Retina (tissue), 1 donor: ENCODE measurements at places on chromosomes 7 and 10.
A peak's percentile ranks its signal among the peaks of the same experiment; 100 is the strongest.

DNA sequence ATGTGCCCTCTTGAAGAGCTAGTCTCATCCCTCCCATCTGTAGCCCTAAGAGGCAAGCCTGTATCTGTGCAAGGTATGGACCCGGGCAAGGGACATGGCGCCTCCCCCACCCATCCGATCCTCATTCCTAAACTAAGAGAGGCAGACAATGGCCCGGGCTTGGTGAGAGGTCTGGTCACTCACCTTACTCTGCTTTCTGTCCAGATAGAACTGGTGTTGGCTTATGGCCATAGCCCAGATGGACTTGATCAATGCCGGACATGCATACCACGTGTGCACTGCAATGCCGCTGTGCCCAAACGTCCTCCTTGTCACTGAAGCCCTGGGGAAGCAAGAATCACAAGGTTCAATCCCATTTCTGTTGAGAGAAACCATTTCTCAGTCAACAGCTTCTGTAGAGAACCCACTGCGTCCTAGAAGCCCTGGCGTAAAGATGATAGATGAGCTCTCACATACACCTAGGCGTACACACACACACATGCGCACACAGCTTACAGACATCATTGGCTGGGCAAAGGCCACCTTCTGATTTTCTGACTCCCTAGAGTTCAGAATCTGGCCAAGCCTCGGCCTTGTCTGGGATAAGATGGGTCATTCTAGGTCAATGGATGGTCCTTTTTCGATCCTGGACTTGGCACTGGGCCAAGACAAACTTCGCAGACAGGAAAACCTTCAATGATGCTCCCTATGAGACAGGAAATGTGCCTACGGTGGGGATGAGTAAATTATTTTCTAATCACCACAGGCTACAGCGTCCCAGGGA is 114.6 kb downstream of the PRPF18 start:
- no peak for DNase-seq

DNA sequence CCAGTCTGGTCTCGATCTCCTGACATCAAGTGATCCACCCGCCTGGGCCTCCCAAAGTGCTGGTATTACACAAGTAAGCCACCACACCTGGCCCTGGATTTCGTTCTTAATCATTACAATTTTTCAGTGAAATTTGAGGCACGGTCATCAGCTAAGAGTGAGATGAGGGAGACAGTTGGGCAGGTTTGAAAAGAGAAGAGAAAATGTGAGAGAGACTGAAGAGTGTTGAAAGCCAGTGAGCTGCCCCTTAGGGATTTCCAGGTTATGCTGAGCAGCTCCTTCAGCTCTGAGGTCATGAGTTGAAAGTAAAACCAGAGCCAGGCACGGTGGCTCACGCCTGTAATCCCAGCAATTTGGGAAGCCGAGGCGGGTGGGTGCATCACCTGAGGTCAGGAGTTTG is 5.9 kb upstream of the UPF2 start:
- DNase-seq, result no peak

DNA sequence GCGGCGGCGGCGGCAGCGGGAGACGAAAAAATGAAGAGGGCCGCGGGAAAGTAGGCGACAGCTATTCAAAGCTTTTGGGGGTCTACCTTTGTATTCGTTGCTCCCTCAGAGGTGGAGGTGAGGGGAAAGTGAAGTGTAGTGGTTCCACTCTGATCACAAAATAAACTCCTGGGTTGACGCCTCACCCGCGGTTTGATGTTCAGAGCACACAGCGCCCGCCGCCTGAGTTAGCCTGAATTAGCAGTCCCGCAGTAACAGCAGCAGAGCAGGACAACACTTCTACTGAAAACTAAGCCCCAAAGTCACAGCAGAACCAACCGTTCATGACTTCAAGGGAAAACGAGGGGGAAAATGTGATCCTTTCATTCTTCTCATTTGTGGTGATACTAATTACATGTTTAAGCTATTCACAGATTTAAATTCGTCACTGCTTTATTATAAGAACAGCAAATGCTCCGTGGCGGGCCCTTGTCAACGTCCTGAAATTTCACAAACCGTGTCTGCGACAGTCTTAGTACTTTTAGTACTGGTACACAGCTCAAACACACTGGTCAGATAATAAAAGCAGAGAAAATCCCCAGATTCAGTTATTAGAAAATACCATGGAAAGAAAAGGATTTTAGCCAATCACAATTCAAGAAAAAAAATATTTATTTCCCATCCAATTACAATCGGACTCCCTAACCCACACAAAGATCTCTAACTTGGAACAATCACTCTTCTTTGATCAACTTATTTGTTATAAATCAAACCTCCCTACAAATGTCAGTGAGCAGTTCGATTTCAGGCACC is 563 bp upstream of the JMJD1C start:
- no peak for DNase-seq

DNA sequence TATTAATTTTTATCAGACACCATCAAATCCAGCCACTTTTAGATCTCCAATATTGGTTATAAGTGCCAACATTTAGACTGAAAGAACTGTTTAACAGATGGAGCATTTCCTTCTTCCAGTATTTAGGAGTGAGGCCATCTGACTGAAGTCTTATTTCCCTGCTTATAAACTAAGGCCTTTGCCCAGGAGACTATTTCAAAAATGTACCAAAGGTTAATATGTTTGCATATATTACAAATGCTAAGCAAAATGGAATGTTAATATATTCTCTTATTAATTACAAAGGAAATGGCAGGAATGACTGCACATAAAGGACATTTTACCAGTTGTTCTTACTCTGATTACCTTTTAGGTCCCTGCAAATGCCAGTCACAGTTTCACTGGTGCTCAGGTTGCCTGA is 238.9 kb upstream of the PLXNA4 start:
- DNase-seq, result no peak

DNA sequence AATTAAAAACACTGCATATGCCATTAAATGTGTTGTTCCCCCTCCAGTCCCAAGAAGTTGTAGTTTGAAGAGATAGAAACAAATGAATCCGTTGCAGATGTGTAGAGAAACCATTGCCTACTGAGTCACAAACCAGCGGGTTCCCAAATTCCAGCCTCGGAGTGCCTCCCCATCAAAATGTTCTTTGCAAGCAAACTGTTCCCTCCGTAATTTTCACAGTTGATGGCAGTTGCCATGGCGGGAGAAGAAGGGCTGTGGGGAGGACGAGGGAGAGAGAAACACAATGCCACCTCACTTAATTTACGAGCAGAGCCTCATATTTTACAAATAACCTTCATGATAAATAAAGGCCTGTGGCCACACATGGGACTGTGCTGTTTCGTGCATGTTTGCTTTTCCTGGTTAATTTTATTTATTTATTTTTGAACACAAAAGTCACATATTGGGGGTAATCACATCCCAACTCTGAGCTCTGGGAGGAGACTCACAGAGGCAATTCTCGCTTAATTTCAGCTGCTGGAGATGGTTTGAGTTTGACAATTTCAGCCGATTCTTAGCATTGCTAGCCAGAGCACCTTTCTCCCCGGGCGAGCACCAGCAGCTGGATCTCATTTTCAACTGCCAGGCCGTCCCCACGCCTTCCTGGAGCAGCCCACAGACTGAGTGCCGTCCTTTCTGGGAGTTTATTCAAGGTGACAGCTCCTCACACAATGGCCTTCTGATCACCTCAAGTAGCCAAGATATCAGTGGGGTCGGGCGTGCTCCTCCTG is 1084.2 kb downstream of the KCNMA1 start:
- peak; percentile 45 for DNase-seq

GRCh38 chr10:78891741-78892140 is 177.0 kb upstream of the ZMIZ1 start:
- DNase-seq, result peak; percentile 0

DNA sequence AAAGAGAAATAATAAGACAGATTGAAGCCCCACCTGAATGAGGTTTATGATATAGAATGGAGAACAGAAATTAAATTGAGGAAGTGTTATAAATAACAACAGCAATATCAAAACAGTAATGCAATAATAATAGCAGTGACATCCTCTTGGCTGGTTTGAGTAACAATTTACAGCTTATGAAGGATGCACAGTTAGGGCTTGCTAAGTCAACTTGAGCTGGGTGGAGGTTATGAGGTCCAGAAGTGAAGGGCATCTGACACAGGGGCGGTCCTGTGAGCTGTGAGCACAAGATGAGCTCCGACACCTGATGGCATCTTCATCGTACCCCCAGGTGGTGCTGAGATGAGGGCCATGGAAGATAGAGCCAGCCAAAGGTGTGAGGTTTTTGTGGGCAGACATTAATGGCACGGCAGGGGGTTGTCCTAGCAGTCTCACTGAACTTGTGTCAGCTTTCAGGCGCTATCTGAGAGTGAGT is 30.5 kb downstream of the ARHGAP22 start:
- no peak for DNase-seq

GRCh38 chr10:78929541-78929940 is 139.2 kb upstream of the ZMIZ1 start:
- no peak for DNase-seq

DNA sequence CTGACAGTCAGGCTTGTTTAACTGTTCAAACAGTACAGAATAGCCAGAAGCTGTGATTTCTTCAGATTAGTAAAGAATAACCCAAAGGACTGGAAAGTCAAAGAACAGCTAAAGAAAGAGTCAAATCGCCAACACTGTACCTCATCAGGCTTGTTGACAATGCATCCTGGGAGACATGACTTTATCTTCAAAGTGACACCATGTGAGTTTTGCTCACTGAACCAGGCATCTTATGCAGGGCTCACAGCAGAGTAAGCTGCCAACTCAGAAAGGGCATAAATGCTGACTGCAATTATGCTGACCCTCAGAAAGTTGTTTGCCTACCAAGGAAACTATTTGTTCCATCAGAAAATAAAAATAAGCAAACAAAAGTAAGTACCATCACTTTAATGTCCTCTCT is 96.4 kb downstream of the MAGI2 start:
- no peak for DNase-seq

DNA sequence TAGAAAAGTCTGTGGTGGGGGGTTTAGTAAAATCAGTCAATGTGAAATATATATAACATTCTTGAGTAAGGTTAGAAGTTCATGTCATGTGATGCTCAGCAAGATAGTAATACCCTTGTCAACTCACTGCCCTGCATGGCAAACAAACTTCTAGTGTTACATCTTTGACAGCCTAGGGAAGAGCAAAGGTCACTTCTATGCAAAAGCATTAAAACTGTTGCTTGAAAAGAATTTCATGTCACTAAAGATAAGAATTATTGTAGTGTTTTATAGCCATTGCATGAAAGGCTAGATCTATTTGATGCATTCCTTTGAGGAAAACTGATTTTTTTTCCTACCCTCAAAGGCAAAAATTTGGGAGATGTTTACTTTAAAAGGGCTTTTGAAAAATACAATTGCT is 176.0 kb downstream of the SKAP2 start:
- no peak for DNase-seq

DNA sequence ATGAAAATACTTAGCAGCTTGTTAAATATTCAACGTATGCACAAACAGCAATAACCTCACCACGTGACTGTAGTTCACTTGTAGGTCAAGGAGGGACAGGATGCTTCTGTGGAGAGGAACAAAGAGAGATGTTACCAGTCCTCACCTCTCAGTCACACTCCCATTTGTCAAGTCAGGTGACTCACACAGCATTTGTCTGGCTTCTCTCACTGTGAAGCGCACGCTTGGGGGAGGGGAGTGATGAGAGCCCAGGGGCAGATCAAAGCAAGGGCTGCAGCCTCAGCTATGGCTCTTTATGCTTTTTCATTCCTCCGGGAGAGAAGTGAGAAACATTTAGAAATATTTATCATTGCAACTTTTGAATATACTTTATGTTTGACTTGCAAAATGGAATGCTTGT is 2.9 kb upstream of the RBM20 start:
- no peak for DNase-seq

DNA sequence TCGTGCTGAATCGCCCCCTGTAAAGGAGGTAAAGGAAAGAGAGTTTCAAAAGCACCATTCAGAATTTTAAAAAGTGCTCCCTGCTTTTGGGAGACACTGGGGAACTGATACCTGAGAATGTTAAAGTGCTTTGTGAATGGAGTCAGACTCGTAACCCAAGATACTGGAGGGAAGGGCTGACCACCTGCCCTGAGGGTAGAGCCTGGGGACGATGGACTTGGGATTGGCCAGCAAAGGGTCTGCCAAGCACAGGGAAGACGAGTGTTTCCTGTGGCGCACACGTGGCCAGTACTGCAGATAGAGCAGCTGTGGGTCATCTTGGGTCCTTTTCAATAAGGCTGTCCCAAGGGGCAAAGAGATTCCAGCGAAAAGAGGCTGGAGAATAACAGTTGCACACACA is 1284.1 kb upstream of the AUTS2 start:
- DNase-seq, result no peak

DNA sequence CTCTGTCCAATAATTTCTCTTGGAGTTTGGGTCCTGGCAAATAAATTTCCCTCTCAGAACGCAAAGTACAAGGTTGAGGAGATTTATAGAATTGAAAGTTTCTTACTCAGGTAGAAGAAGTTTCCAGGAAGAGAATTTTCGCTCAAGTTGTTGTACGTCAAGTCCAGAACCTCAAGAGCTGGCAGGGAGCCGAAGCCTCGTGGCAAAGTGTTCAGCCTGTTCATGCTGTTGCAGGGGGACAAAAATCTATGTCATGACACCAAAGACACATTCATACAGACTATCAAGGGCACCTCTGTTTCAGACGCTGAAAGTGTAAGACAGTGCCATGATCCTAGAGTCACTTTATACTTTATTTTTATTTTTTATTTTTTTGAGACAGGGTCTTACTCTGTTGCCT is 62.5 kb downstream of the RSU1 start:
- DNase-seq, result no peak

DNA sequence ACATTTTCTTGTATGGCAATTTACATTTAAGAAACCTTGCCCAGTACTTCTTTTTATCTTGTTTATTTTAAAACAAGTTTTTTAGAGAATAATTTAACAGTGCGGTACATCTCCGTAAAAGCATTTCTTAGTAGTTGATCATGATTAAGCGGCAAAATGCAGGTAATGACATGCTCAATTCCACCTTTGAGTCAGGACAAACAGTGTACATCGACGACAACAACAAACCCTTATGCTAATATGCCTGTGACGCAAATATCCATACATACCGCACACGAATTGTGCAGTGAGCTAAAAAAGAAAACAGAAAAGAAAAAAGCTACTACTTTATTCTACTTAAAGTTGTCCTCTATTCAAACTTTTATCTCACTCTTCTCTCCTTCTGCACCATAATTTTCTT is 1.9 kb downstream of the MAGI2 start:
- DNase-seq, result no peak

DNA sequence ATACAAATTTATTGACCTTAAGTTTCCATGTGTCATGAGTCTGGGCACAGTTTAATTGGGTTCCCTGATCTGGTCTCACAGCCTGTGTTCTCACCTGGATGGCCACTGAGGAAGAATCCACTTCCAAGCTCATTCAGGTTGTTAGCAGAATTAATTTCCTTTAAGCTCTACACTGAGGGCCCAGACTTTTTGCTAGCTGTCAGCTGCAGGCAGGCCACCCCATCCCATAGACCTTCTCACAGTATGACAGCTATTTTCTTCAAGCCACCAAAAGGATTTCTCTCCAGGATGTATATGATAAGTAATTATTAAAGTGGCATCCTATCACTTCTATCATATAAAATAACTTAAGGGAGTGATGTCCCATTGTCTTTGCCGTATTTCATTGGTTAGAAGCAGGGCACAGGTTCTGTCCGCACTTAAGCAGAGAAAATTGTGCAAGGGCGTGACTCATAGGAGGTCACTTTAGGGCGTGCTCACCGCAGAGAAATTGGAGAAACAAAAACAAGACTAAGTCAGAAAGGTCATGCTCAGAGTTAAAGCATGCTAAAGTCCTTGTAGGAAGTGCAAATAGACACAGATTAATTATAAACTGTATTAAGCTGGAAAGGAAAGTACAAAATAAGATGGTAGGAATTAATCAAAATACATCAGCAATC is 109.9 kb downstream of the AHR start:
- DNase-seq, result no peak

- DNase-seq, result no peak
Observed at GRCh38 chr7:151304856-151305255, 36.8 kb upstream of the NUB1 start.
